ENCODE measurements at places on chromosomes 4 and X.
A peak's percentile ranks its signal among the peaks of the same experiment; 100 is the strongest.

DNA sequence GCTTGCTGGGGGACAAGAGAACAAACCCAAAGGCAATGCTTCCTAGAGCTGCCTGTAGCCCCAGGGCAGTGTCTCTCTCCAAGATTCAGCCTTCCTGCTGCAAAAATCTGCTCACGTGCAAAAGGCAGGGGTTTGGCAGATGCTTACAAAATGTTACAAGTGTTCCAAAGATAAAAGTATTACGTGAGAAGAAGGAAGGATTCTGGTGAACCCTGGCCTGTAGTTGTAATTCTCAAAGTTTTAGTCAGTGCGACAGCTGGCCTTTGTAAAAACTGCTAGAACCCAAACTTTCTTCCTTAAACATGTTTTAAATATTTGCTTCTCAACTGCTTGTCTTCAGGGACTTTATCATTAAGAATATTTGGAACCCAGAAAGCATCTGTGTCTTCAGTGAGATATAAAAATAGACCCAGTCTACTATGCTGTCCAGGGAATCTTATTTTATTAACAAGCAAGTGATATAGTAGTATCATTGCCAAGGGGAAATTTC, 232.3 kb downstream of the FRMPD4 start:
- peak; percentile 27 for DNase-seq

- DNase-seq = no peak
Observed at GRCh38 chrX:28628120-28628519, 40.9 kb downstream of the IL1RAPL1 start.

GRCh38 chr4:152360045-152360410, 175.9 kb downstream of the FBXW7 start:
- no peak for DNase-seq

GRCh38 chr4:24922416-24922815, 9.6 kb upstream of the CCDC149 start:
- no peak for DNase-seq

- DNase-seq = no peak
Observed at GRCh38 chrX:13195340-13195739, 124.5 kb downstream of the ATXN3L start.

- no peak for DNase-seq
Observed at GRCh38 chrX:152061083-152061482, 77.3 kb downstream of the MAGEA10 start.

- DNase-seq = no peak
Observed at GRCh38 chr4:37995299-37995821, 35.2 kb downstream of the PTTG2 start.

DNA sequence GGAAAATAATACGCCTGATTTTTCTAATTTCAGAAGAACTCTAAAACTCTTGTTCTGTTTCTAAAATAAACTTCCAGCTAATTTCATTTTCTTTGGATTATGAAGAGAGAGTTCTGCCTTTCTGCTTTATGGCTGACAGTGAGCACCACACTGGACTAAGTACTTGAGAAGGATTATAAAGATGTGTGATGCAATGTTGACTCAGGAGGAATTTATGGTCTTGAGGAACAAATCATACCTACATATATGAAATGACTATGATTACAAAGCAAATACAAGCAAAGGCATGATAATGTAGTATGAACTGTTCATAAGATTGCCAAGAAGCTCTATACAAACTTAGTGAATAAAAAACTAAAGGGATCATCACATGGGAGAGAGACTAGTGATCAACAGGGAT, 13.0 kb upstream of the SLC25A5 start:
- no peak for DNase-seq
